ENCODE measurements at places on chromosomes 7 and 10.

DNA sequence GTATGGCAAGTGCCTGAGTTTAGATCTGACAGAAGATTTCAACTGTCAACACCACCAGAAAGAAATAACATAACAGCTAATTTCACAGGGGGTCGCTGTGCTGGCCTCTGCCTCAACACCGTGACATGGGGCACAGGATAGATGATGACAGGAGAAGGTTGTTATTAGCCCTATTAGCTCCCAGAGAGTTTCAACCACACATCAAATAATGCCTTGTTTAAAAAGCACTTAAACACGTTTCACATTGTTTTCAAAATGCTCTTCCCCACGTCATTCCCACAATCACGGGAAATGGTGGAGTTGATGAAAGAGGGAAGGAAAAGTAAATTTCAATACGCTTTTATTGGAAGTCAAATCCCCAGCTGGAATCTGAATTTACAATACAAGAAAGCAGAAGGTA, 184.7 kb downstream of the MAGI2 start:
- DNase-seq = no peak

DNA sequence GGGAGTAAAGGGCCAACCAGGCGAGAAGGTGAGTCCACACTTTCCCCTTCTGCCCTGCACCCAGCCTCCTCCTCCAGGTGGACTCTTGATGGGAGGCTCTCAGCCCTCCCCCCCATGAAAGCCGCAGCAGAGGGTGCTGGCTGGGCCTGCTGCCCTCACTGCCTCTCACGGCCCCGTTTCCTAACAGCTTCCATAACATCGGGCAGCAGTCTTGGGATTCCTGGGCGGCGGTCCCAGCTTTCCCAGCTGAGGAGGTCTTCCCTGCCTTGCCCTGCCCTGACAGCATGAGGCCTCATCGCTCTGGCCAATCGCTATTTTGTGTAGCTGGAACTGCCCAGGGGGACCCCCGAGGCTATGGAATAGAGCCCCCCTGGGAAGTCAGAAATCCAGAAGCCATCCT, 76.3 kb downstream of the COL13A1 start:
- DNase-seq = no peak

GRCh38 chr10:99368646-99369045, 39.5 kb downstream of the CNNM1 start:
- no peak for DNase-seq

- DNase-seq = no peak
Measured at GRCh38 chr7:141079219-141079618, 5.4 kb downstream of the TMEM178B start.

- DNase-seq = no peak
Measured at GRCh38 chr10:48568546-48568945, 36.3 kb downstream of the ARHGAP22 start.

DNA sequence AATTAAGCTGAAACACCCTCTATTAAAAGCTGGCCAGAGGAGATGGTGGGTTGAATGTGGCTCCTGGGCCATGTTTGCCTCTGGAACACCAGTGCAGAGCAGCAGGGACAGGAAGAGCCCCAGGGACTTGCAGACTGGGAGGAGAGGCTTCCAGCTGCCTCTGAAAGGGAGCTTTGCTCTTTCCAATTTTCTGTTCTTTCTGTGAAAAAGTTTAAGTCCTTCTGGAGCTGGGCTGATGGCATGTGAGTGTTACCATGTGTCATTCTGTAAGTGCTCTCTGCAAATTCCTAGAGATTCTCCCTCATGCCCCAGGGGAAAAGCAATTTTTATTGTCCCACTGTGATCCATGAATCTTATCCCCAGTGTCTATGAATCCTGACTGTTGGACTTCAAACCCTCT, 112.8 kb upstream of the LANCL2 start:
- DNase-seq = no peak

- no peak for DNase-seq
Measured at GRCh38 chr7:113371416-113372043, 253.2 kb upstream of the SMIM30 start.

- no peak for DNase-seq
Measured at GRCh38 chr10:99520040-99520846, 12.5 kb upstream of the NKX2-3 start.

- DNase-seq = no peak
Measured at GRCh38 chr7:140375892-140376730, 22.2 kb downstream of the SLC37A3 start.

GRCh38 chr7:91569728-91570457, 305.7 kb downstream of the FZD1 start:
- no peak for DNase-seq

GRCh38 chr7:143905509-143905908, 3.5 kb upstream of the TCAF1 start:
- no peak for DNase-seq

DNA sequence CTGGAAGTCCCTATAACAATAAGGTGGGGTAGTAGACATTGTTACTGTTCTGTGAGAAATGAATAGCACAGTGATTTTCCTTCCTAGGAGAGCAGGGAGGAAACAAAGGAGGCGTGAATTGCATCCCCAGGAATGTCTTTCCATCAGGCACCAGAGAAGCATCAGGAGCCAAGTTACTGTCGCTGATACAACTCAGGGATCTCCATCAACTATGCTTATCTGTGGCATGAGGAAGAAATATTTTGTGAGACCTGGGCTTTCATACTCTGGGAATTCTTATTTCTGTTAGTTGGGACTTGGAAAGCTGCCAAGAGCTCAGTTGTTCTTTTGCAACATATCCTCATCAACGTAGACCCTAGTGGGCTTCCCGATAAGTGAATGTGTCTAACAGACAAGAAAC, 622.3 kb downstream of the SUGCT start:
- no peak for DNase-seq

DNA sequence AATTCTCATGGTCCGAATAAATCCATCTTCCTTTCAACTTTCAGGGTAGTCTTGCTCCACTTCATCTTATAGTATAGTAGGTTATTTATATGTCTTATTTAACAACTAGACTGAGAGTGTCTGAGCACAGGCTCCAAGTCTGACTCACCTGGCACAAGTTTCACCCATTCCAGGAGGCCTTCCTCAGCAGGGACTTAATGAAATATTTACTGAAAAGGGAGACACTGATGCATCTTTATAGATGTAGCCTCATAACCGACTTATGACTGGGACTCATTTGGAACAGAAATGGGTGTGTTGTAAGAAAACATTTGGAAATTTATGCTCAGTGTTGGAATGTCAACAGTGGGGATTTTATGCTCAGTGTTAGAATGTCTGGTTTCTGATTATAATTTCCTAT, 59.9 kb downstream of the CH25H start:
- DNase-seq = no peak

GRCh38 chr7:130273933-130274255, 7.2 kb downstream of the CPA2 start:
- DNase-seq = no peak

All from activated naive CD4-positive, alpha-beta T cell (primary cell).